ENCODE measurements at places on chromosomes 1 and 21. TPM values are rescaled to one million over a fixed set of nuclear protein-coding genes. Genes with fewer than 3 reads are reported as not detected.

GRCh38 chr1:46461809-46462448, 27.7 kb upstream of the DMBX1 start:
- no peak for DNase-seq

PPIAL4G gene
- total RNA-seq: 0.12 TPM

DNA sequence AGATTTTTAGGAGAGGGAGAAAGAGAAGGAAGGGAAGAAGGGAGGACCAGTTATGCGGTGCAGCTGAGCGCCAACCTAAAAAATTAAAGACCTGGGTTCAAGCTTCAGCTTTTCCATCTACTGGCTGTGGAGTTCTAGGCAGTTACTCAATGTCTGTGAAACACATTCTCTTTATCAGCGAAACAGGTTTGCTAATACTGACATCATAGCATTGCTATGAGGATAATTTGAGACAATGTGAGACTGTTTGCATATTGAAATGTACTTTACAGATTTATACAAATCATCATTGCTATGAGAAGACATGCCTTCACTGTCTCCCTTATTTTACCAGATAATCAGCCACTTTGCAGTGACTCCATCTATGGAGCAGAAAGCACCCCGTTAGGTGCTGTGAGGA, 222.9 kb upstream of the SGIP1 start:
- no peak for DNase-seq

FAM3B gene
- 4.9 TPM for total RNA-seq
